ACHN (cell line): ENCODE measurements at places on chromosomes 5 and 9.
A peak's percentile ranks its signal among the peaks of the same experiment; 100 is the strongest.

GRCh38 chr5:143560378-143560777 lies 156.9 kb upstream of the NR3C1 start:
- DNase-seq, result no peak

- no peak for DNase-seq
Observed at GRCh38 chr9:110753731-110754231, 85.2 kb downstream of the MUSK start.

GRCh38 chr5:149838881-149839739 lies 105.5 kb downstream of the PDE6A start:
- DNase-seq, result peak; percentile 70

GRCh38 chr5:40478766-40479165 lies 200.9 kb upstream of the PTGER4 start:
- DNase-seq, result no peak

GRCh38 chr5:108649646-108650045 lies 98.1 kb upstream of the FER start:
- DNase-seq, result no peak

DNA sequence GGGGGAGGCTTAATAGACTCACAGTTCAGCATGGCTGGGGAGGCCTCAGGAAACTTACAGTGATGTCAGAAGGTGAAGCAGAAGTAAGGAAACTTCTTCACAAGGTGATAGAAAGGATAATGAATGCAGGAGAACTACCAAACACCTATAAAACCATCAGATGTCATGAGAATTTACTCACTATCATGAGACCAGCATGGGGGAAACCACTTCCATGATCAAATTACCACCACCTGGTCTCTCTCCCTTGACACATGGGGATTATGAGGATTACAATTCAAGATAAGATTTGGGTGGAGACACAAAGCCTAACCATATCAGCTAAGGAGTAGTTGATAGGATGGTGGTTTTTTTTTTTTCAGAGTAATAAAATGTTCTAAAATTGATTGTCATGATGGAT lies 201.8 kb downstream of the CDH12 start:
- DNase-seq, result no peak

- DNase-seq, result no peak
Observed at GRCh38 chr9:34072410-34072809, 23.7 kb upstream of the UBAP2 start.

- no peak for DNase-seq
Observed at GRCh38 chr5:156477196-156477595, 150.2 kb downstream of the SGCD start.

DNA sequence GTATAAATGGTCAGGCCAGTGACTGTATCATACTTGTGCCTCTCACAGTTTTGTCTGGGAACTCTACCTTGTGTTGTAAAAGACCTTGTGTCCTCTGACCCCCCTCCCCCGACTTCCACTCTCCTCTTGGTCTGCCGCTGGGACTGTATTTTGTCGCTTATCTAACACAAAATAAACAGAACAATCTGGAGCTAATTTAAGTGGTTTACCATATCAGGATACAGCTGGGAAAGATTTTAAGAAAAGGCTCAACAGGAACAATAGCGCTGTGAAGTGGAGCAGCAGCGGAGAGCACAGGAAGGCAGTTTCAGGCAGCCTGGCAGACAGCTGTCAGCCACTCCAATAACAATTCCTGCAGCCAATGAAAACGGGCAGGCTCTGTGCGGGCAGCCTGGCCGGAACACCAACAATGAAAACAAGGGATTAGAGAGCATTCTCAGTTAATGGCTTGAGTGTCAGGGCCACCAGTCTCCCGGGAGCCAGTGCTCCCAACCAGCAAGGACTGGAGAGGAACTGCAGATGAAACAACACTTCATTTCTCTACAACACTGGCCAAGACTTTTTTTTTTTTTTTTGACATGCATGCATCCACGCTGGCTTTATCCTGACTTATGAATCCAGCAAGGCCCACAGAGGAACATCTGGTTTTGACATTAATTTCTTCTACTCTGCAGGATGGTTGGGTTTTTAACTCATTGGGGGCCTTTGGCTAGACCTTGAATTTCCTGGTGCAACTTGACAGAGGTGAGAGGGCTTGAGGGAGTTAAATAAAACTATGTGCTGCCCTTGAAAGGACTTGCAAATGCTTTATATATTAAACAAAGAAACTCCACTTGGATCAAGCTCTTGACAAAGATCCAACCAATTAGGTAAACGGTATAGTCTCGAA lies 76.7 kb downstream of the ARSB start:
- no peak for DNase-seq

- no peak for DNase-seq
Observed at GRCh38 chr9:70701163-70701562, 286.7 kb upstream of the KLF9 start.

DNA sequence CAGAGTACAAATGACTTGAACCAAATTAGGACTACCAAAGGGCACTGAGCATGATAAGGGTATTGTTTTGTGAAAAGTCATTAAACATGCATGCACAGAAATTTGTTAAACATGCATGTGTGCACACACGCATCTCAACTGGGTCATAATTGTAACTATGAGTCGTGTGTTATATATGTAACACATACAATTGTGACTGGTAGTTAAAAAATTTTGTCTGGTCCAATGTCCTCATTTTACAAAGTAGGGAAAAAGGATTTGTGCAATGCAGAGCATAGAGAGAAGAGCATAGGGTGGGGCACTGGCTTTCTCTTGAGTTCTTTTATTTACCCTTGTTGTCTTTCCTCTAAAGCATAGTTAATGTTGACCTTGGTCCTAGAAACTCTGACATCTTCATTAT lies 19.3 kb upstream of the IGFBPL1 start:
- DNase-seq, result no peak

DNA sequence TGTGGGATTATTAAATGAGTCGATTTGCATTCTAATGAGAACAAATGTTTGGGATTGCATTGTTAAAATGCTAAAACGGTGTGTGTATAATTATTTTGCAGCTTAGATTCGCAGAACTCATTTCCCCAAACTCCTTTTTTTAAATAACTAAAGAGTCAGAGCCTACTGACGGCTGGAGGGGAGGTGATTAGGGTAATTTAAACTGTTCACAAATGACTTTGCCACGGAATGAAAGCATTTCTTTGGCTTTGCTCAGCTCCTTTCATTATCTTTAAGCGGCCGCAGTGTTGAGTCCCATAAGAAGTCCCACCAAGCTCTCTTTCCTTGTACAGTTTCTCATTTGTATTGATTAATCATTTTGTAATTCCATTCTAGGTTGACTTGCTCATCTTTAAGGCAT lies 1632.8 kb downstream of the MAT2B start:
- DNase-seq, result no peak

GRCh38 chr5:90866333-90866732 lies 307.7 kb downstream of the ADGRV1 start:
- peak; percentile 37 for DNase-seq

GRCh38 chr9:115104908-115105307 lies 13.0 kb downstream of the TNC start:
- no peak for DNase-seq

GRCh38 chr5:148179234-148179824 lies 11.0 kb downstream of the SPINK14 start:
- peak; percentile 52 for DNase-seq

DNA sequence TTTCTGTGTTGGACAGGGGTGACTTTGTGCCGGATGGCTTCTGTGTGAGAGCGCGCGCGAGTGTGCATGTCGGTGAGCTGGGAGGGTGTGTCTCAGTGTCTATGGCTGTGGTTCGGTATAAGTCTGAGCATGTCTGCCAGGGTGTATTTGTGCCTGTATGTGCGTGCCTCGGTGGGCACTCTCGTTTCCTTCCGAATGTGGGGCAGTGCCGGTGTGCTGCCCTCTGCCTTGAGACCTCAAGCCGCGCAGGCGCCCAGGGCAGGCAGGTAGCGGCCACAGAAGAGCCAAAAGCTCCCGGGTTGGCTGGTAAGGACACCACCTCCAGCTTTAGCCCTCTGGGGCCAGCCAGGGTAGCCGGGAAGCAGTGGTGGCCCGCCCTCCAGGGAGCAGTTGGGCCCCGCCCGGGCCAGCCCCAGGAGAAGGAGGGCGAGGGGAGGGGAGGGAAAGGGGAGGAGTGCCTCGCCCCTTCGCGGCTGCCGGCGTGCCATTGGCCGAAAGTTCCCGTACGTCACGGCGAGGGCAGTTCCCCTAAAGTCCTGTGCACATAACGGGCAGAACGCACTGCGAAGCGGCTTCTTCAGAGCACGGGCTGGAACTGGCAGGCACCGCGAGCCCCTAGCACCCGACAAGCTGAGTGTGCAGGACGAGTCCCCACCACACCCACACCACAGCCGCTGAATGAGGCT lies at the start of gene ADRB2:
TSS of gene ADRB2 (plus strand) at position 559 of the 686 bp plus-strand sequence. CDS start 221 bp downstream, outside the sequence.
- DNase-seq, result peak; percentile 94

DNA sequence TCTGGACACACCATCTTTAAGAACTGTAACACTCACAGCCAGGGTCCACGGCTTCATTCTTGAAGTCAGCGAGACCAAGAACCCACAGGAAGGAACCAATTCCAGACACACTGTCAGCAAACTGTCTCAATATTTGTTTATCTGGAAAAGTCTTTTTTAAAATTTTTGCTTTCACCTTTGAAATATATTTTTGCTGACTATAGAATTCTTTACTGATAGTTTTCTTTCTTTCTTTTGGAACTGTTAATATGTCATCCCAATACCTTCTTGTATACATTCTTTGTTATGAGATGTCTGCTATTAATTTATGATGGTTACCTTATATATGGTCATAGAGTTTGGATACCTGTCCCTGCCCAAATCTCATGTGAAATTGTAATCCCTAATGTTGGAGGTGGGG lies 145.1 kb upstream of the IRX4 start:
- no peak for DNase-seq
